Activated T-cell treated with anti-CD3 and anti-CD28 coated beads for 4 hours (primary cell): ENCODE measurements at places on chromosomes 6 and 20.

DNA sequence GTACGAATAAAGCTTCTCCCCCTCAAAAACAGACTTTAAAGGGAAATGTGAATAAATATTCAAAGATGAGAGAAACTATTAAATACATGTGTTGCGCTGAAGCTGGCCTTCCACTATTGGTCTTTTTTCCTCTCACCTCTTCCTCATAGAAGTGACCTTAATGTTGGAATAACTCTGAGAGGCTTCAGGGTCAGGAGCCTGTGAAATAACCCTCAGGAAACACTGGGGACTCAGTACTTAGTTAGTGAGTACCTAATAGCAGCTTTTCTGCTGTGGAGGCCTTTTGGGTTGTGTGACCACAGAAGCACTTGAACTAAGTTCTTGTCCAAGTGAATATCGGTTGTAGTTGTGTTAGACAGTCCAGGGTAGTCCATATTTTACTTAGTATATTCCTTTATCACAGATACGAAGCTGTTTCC lies 799 bp upstream of the SHPRH start:
- DNase-seq: no peak

GRCh38 chr6:37757381-37757780 lies 59.7 kb upstream of the MDGA1 start:
- no peak for DNase-seq

DNA sequence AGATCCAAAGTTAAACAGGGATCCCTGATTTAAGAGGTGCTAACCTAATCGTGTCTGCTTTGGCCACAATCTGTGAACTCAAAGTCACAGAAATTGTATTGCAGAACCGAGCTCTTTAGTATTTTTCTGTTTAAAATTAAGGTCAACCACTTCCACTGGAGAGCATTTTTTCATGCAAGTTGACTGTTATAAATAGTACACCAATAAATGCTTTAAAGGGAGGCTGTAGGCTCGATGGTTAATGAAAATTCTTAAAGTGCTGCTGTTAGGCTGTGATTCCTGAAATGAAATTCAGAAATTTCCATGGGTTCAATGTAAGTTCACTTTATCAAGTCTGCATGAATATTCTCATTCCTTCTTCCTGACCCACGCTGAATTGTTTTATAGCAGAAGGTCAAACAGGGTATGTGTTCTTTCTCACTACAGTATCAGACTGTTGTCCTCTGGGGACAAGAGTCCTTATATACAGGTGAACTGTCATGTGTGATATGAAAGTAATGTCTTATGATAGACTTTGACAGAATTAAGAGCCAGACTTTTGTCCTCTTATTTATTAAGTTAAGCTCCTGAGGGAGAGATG lies 92.5 kb upstream of the HDGFL1 start:
- DNase-seq: no peak

- DNase-seq: no peak
Observed at GRCh38 chr20:10657453-10657852, 16.3 kb downstream of the JAG1 start.

DNA sequence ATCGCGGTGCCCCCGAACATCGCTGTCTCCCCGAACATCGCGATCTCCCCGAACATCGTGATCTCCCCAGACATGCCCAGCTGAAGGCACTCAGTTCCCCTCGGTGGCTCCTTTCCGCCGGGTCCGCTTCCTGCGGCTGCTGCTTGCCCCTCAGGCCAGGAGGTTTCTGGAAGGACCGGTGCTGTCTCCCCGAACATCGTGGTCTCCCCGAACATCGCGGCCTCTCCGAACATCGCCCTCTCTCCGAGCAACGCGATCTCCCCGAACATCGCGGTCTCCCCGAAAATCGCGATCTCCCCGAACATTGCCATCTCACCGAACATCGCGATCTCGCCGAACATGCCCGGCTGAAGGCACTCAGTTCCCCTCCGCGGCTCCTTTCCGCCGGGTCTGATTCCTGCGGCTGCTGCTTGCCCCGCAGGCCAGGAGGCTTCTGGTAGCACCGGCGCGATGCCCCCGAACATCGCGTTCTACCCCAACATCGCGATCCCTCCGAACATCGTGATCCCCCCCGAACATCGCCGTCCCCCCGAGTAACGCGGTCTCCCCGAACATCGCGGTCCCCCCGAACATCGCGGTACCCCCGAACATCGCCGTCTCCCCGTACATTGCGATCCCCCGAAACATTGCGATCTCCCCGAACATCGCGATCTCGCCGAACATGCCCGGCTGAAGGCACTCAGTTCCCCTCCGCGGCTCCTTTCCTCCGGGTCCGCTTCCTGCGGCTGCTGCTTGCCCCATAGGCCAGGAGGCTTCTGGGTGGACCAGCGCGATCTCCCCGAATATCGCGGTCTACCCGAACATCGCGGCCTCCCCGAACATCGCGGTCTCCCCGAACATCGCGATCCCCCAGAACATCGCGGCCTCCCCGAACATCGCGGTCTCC lies 808 bp downstream of the ULBP1 start:
- DNase-seq: peak; percentile 13

GRCh38 chr6:40674170-40674569 lies 87.0 kb upstream of the LRFN2 start:
- DNase-seq: no peak

DNA sequence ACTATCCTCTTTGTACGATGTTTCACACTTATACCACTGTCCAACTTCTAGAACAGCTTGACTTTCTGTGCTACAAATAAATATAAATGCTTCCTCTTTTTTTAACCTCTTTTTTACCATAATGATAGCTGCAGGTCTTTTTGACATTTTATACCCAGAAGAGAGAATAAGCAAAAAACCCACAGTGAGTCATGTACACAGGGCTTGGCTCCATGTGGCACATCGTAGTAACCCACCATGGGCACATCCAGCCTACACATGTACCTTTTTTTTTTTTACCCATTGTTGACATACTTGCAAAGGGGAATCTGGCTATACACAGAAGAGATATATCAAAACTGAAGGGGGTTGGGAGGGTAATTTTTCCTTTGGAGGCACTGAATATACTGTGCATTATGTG lies 59.5 kb upstream of the RSPO3 start:
- no peak for DNase-seq

GRCh38 chr6:144219056-144219685 lies 66.0 kb upstream of the UTRN start:
- DNase-seq: no peak

- DNase-seq: no peak
Observed at GRCh38 chr6:56713254-56713672, 70.6 kb upstream of the DST start.

DNA sequence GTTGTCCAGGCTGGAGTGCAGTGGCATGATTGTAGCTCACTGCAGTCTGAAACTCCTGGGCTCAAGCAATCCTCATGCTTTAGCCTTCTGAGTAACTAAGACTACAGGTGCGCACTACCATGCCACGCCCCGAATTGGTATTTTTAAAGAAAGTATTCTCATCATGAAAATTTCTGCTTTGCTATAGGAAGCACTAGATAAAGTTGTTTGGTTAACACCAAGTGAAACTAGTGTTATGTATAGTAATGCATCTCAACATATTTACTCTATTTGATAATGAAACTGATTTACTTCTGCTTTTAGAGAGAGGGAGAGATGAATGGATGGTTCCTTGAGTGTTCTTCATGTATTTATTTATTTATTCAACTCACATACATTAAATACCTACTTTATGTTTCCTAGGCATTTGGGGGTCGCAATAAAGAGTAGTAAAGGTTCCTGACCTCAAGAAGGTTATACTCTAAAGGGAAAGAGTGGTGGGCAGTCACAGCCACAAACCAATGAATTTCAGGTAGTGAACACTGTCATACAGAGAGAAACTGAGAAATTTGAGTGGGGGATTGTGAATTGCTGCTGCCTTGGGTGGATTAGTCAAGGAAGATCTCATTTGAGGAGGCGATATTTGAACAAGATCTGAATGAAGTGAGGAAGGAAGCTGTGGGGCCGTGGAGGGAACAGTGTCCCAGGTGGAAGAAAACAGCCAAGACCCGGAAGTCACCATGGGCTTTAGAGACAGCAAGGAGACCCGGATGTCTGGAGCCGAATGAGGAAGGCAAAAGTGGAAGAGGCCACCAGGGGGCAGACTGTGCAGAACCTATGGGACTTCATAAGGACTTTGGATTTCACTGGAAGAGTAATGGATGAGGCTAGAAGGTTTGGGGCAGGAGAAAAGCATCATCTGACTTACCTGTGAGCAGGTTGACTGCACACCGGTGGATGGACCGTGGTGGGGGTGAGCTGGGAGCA lies 185.6 kb downstream of the TSHZ2 start:
- DNase-seq: no peak

DNA sequence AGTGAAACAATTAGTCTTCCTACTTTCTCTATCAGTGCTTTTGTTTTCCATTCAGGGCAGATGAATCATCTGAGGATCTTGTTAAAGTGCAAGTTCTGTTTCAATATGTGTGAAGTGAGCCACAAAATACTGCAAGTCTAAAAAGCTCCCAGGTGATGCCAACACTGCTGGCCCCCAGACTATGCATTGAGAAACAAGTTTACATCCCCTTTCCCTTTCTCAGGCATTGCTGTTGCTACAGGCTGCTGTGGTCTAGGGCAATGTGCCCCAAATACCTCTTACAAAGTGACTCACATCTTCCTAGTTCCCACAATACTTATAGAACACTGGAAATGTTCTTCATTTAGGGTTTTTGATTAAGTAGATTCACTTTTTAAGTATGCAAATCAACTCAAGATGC lies 31.8 kb downstream of the ABRACL start:
- no peak for DNase-seq

GRCh38 chr20:22585786-22586493 lies 1.6 kb upstream of the FOXA2 start:
- DNase-seq: no peak

GRCh38 chr6:36724514-36725390 lies 27.1 kb downstream of the RAB44 start:
- peak; percentile 28 for DNase-seq

GRCh38 chr6:12457094-12457493 lies 166.9 kb downstream of the EDN1 start:
- no peak for DNase-seq

DNA sequence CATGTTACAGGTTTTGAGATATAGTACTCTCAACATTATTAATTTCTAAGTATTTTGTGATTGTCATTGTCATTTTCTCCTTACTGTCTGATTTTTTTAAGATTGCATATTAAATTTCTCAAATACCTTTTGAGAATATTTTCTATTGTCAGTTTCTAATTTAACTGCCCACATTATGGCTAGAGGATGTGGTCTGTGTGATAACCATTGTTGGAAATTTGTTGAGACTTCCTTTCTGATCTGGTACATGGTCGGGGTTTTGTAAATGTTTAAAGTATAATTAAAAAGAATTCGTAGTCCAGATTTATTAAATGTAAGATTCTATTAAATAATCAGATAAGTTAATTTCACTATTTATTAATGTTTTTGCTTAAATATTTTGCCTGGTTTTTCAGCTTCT lies 60.1 kb downstream of the SLX4IP start:
- no peak for DNase-seq

DNA sequence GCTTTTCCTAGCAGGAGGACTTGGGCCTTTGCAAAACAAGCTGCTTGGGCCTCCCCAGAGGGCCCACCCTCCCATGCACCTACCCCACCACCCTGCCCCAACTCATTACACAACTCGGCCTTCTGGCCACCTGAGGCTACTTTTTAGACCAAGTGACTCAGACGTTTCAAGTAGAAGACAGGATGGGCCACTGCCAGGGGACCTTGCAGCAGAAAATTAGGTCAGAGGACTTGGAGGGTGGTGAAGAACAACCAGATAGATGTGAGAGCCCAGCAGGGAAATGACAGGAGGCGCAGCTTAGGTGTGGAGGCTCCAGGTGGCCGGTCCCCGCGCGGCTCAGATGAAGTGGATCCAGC lies 1.4 kb downstream of the PPP1R3D start:
- DNase-seq: no peak

DNA sequence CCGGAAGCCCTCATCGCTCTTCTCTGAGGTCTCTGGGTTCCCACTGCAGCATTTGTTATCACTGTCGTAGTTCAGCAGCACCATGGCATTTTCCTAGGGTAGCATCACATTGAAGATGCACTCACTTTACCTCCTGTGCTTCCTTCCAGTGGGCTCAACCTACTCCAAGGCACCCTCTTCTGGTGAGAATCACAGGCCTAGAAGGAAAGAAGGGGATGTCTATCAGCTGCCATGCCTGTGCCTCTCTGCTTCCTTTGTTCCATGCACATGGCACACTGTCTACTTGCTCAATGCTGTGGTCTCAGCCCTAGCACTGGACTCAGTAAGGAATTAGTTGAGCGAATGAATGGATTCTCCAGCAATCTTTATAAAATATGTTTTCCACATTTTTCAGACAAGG lies 22.6 kb downstream of the CST4 start:
- DNase-seq: no peak

GRCh38 chr6:38086346-38086745 lies 266.8 kb downstream of the ZFAND3 start:
- no peak for DNase-seq

DNA sequence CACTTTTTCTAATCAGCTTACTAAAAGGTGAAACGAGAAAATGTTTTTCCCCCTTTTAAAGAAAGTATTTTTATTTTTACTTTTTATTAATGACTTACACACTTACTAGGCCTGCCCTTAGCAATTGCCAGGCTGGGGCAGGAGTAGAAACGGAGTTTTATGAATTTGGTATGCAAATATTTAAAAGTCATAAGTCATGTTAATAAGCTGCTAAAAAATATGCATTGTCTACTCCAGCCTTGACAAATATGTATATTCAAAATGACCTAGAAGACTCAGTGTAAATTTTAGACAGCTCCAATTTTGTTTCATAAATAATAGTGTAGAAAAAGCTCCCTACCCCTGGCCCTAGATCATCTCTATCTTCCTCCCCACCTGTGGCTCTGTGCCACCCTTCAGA lies 17.5 kb upstream of the TGM6 start:
- no peak for DNase-seq

GRCh38 chr6:78810146-78810545 lies 57.2 kb upstream of the IRAK1BP1 start:
- DNase-seq: no peak

DNA sequence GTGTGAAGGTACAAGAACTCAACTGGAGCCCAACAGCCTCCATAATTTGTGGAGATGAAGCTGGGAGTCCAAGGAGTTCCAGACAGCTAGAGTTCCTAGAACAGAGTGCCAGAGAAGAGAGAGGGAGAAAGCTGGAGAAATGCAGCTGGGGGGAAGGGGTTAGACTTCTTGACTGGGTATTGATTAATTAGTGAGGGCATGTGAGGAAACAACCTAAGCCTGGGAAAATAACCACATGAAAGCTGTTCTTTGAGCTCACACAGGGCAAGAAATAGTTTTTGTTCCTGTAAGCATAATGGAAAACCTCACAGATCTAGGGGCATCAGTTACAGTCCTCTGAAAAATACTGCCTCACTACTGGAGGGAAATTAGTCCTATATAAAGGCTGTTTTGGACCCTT lies 230.5 kb upstream of the FKBP1C start:
- DNase-seq: no peak

GRCh38 chr6:156698239-156699016 lies 78.8 kb upstream of the ARID1B start:
- no peak for DNase-seq

- no peak for DNase-seq
Observed at GRCh38 chr6:150409576-150410066, 40.8 kb downstream of the IYD start.

- DNase-seq: no peak
Observed at GRCh38 chr6:79869184-79869583, 78.2 kb downstream of the ELOVL4 start.
